NCI-H187 treated with DMSO at 0.1 percent for 48 hours (cell line): ENCODE measurements at places on chromosomes 3 and 15.

DNA sequence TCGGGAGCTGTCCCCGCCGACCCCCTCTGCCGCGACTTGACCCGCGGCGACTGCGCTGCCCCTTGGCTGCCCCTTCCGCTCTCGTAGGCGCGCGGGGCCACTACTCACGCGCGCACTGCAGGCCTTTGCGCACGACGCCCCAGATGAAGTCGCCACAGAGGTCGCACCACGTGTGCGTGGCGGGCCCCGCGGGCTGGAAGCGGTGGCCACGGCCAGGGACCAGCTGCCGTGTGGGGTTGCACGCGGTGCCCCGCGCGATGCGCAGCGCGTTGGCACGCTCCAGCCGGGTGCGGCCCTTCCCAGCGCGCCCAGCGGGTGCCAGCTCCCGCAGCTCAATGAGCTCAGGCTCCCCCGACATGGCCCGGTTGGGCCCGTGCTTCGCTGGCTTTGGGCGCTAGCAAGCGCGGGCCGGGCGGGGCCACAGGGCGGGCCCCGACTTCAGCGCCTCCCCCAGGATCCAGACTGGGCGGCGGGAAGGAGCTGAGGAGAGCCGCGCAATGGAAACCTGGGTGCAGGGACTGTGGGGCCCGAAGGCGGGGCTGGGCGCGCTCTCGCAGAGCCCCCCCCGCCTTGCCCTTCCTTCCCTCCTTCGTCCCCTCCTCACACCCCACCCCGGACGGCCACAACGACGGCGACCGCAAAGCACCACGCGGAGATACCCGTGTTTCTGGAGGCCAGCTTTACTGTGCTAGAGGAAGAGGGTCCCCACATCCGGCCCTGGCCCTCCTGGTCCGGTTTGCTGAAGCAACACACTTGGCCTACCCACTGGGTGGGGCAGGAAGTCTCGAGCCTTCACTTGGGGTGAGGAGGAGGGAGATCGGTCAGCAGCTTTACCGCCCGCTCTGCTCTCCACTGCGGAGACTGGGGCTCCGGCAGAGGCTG, at the start of gene RASSF1:
Gene RASSF1, minus strand, starts transcription at position 389 of the 882 bp plus-strand sequence. Its CDS starts 31 bp downstream, at position 358.
- no peak for DNase-seq

- DNase-seq, result no peak
Observed at GRCh38 chr3:141682007-141682406, 56.1 kb upstream of the RNF7 start.

GRCh38 chr3:194389269-194389668, 9.8 kb downstream of the GP5 start:
- no peak for DNase-seq

GRCh38 chr3:25589104-25589782, 75.5 kb downstream of the TOP2B start:
- no peak for DNase-seq

GRCh38 chr15:99096894-99097426, 7.9 kb upstream of the SYNM start:
- DNase-seq, result no peak

GRCh38 chr3:11521167-11521566, 122.5 kb downstream of the VGLL4 start:
- DNase-seq, result no peak

DNA sequence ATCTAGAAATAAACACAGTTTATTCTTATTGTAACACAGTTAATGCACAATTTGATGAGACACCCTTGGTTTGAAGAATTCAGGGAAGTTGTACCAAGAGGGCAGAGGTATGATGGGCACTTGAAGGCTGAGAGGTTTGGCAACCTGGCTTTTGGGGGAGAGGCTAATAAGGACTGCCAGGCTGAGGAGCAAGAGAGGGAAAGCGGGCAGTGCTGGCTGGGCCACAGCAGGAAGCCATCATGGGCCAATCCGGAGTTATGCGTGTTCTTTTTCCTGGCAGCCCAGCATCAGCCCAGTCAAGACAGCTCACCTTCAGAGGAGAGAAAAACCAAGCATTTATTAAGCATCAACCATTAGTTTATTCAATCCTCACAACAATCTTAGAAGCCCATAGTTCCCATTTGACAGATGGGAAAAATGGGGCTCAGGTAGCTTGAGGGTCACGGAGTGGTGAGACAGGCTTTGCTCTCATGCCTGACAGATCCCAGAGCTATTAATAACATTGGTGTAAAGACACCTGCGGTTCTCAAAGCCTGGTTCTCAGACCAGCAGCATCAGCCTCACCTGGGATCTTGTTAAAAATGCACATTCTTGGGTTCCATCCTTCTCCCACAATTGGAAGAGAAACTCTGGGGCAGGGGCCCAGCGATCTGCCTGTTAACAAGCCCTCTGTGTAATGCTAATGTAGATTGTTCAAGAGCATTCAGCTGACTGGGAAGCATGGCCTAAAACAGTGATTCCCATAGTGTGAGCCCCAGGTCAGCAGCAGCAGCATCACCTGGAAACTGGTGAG, 183.7 kb downstream of the NTRK3 start:
- no peak for DNase-seq

- DNase-seq, result no peak
Observed at GRCh38 chr3:132135628-132136333, 101.0 kb upstream of the CPNE4 start.

- no peak for DNase-seq
Observed at GRCh38 chr3:124791639-124792151, 61.4 kb downstream of the UMPS start.

DNA sequence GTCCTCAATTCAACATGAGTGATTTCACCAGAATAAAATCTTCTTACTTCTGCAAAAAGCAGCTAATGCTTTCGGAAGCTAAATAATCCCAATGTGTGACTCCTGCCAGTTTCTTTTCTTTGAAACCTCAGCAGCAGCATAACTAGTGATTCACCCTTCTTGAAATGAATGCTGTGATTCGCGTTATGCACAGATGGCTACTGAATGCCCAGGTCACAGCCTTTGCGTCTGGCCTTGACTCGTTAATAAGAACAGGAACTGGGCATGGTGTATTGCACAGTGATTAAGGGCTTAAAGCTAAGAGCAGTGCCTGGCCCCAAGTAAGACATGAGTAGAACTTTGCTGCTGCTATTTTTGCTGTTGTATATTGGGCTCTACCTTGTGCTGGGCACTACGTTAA, 19.0 kb downstream of the CGNL1 start:
- DNase-seq, result no peak

DNA sequence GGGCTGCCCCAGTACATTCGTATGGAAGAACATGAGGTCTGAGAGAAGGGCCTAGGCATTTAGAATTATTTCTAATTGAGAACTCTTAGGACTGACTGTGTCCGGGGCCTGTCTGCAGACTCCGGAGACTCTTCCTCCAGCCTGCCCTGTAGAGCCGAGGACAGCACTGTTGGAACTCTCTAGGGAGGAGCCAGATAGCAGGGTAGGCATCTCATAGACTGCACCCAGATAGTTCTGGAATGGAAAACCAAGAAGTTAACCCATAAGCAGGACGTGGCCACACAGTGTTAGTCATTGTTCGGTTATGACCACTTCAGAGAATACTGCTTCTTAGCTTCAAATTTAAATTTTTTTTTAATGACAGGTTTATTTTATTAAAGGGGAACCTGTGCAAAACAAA, 59.5 kb downstream of the SNRK start:
- no peak for DNase-seq

DNA sequence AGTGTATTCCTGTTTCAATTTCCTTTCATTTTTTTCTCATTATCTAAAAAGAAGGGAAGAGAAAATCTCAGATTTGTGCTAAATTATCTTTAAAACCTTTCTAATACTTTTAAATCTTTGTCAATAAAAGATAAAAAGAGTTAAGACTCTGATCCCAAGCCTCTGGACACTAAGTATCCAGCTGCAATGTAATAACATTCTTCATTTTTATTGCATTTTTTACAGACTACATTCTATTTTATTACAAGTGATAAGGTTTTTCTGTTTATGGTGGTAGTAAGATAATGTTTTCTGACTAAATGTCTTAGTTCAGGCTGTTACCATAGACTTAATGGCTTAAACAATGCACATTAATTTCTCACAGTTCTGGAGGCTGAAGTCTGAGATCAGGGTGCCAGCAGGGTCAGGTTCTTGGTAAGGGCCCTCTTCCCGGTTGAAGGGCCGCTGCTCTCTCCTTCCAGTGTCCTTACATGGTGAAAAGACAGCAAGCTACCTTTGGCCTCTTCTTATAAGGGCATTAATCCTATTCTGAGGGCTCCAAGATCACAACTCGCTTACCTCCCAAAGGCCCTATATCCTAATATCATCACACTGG, 19.7 kb downstream of the KCNAB1 start:
- DNase-seq, result no peak

DNA sequence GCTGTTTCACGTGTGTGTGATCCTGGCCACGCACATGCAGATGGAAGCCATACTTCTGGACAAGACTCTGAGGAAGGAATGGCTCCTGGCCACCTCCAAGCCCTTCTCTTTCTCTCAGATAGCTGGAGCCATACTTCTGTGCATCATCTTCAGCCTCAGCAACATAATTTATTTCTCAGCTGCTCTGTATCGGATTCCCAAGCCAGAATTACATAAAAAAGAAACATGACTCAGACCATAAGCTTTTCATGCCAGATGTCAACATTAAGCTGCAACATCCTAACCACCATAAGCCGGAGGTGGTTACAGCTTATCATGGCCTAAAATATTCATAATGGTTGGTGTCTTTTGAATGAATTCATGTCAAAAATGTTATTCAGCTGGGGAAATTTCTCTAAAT, 10.6 kb upstream of the KIF23 start:
- no peak for DNase-seq

- no peak for DNase-seq
Observed at GRCh38 chr3:142281474-142281873, 56.1 kb upstream of the GK5 start.

DNA sequence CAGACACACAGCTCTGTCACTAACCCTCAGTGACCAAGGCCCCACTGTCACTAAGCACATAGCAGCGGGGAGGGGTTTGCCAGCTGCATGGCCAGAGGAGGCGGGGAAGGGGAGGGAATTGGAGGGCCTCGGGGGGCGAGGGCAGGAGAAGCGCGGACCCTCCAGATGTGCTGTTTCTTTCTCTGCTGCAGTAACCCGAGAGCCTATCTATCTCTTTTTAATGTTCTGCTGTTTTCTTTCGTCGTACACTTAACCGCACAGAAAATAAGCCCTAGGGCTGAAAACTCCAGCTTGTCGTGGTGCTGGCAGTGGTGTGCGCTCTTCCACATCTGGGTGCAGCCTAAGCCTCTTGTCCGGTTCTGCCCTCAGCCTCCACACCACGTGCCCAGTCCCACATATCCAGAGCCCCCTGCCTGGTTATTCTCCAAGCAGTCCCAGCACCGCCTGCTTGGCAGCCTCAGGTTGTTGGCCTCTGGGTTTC, 51.1 kb downstream of the BDH1 start:
- no peak for DNase-seq

DNA sequence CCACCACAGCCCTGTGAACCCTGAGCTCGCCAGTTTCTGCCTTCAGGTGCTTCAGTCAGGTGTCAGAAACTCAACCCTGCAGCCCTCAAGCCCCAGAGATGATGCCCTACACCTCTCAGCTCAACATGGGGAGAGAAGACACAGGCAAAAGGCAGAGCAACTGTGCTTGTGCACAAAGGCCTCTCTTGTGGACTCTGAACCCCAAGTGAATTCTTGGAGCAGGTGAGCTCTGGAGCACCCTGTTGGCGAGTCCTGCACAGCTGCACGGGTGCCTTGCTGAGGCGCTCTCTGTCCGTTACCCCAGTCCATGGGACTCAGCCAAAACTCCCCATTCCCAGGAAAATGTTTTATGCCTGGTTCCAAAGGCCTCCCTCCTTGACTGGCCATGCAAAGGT, 197.0 kb downstream of the KLF13 start:
- DNase-seq, result no peak

DNA sequence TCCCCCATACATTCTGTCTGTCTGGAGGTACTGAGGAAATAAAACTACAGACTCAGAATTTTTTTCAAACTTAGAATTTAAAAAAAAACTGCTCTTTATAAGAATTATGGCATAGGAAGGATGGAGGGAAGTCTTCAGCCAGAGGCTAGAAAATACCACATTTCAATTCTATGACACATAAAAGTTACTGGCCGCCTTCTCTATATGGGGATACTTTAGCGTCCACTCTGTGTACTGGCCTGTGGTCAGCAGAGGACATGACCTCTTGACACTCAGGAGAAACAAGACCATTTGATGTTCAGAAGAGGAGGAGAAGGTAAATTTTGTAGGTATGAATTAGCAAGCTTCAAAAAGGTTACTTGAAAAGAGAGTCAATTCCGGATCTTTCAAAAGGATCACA, 417.4 kb downstream of the MFSD1 start:
- no peak for DNase-seq

GRCh38 chr3:22176911-22177310, 425.9 kb upstream of the ZNF385D start:
- DNase-seq, result no peak

GRCh38 chr3:194879991-194880939, 194.6 kb downstream of the FAM43A start:
- DNase-seq, result no peak

- DNase-seq, result no peak
Observed at GRCh38 chr15:94375997-94376396, 144.6 kb downstream of the MCTP2 start.

DNA sequence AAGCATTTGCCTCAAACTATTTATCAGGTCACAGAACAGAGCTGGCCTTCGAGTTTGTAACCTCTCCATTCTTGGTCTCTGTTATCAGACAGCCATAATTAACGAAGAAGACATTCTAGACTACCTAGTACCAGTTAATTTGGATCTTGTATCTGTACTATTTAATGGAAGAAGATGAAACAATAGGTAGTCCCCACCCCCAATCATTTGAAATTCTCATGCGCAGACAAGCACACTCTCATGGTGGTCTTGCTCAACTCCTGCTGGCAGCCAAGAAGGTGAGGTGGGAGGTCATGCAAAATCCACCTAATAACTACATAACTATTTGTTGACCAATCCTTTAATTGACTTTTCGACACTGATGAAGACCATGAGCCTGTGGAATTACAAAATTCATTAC, 2.8 kb upstream of the SKIL start:
- no peak for DNase-seq

DNA sequence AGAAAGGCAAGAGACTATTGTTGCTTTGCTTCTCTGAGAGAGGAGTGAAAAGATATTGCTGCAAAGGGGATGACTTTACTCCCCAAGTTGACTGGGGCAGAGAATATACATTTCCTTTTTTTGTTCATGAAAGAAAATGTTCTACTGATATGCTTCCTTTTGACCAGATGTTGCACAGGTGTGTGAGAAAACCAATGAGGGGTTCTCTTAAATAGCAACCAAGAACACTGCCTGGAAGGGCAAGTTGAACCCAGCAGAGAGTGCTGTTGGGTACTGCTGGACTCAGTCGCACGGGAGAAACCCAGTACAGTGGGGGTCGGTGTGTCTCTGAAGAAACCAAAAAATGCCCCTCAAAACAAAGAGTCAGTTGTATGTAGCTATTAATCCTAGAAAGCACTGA, 101.2 kb downstream of the CHST2 start:
- DNase-seq, result no peak

DNA sequence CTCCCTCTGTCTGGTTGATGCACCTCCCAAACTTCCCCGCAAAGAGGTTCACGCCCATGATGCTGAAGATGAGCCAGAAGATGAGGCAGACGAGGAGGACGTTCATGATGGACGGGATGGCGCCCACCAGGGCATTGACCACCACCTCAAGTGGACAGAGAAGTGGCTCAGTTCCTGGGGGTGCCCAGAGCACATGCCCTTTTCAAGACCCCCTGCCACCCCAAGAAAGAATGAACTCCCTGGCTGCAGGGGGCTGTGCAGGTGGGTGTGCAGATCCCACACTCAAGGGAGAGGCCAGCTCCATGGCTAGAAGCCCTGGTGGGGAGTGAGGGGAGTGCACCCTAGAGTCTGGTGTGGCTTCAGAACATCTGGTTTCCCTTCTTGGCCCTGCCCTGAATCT, 64.1 kb downstream of the EXOG start:
- no peak for DNase-seq

GRCh38 chr3:15052335-15053242, 12.5 kb downstream of the MRPS25 start:
- no peak for DNase-seq
